ENCODE measurements at places on chromosomes 16 and 17.

DNA sequence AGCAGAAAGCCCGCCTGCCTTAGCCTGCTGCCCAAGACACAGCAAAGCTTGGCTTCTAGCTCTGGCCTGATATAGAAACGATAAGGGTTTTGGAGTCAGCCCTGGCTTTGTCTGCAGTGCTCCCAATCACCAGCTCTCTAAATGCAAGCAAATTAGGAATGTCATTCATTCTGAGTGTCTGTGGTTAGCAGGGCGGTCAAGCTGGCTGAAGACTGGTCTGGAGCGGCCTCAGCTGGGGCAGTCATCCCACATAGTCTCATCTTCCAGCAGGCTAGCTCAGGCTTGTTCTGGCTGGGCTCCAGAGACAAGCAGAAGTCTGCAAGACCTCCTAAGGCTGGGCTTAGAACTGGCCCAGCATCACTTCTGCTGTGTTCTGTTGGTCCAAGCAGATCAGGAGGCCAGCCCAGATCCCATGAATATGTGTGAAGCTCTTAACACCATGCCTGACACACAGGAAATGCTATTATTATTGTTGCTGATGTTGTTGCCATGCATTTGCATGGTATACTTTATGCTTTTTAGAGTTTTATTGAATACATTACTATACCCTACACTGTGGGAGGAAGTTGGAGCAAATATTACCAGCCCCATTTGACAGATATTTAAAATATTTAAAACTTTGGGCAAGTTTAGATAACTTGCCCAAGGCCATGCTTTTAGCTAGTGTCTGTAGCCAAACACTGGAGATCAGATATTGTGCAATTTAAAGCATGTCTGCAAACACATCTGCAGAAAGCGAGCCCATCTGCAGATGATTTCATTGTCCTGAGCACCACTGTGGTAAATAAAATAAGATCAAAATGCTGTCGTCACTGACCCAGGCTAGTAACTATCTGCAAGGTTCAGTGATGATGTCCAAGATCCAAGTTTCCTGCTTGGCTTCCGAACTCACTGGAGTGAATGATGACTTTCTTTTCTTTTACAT, 24.8 kb downstream of the TMC7 start:
- DNase-seq, result no peak

DNA sequence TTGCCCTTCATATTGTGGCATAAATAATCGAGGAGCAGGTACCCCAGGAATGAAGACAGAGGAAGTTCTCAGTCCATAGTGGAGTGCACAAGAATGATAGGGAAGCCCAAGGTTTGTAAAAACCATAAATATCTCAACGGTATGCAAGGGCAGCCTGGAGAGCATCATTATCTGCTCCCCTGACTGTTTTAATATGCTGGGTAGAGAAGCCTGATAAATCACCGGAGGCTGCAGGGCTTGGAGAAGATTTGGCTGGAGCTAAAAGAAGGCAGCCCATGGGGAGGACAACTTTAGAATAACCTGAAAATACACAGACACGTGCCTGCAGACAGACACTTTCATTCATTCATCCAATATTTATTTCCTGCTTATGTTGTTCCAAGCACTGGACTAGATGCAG, 205.2 kb upstream of the RPL38 start:
- no peak for DNase-seq

DNA sequence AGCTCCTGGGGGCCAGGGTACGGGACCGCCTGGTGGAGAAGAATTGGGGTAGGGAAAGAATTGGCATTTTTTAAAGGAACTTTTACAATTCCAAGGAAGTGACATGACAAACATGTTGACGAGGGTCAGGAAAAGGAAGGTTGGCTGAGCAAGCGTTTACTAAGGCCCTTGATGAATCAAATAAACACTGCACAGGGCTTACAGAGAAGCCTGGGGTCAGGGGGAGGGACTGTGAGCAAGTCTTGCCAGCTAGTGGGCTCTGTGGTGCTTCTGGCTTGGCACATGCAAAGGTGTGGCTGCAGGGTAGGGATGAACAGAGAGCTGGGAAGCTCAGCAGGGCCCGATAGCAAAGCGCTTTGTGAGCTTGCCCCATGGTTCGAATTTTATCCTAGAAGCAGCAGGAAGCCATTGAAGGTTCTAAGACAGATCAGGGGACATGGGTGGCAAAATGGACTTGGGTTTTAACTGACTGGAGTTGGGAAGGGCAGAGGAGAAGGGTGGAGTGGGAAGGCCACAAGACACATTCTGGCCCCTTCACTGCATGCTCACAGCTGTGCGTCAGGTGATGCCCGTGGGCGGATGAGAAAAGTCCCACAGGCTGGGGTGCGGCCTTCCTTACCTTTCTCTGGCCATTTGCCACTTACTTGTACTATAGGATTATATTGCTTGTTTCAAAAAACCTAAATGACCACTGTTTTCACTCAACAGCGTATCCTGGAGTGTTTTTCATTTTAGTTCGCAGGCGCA, 117.8 kb downstream of the SOCS1 start:
- DNase-seq, result no peak

GRCh38 chr17:62681939-62682381, 54.5 kb downstream of the MRC2 start:
- DNase-seq, result no peak

- DNase-seq, result no peak
Measured at GRCh38 chr16:10097271-10097670, 85.0 kb downstream of the GRIN2A start.

GRCh38 chr16:9124908-9125584, 33.6 kb downstream of the HAPSTR1 start:
- DNase-seq, result no peak

GRCh38 chr16:468068-468821, 42.8 kb downstream of the RAB11FIP3 start:
- no peak for DNase-seq

DNA sequence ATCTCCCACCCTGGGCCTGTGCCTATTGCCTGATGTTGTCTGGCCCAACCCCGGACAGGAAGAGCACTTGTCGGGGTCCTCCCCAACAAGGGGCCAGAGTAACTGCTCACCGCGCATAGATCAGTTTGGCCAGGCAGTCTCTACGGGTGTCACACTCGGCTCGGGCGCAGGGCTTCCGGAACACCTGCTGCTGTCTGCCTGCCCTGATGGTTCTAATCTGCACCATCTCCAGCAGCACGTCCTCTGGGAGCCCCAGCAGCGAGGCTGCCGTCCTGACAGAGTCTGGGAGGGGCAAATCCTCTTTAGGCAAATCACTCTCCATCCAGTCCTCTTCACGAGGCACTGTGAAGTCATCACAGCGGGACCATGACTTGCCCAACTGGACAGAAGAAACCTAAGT, 24.0 kb downstream of the MYO19 start:
- no peak for DNase-seq

DNA sequence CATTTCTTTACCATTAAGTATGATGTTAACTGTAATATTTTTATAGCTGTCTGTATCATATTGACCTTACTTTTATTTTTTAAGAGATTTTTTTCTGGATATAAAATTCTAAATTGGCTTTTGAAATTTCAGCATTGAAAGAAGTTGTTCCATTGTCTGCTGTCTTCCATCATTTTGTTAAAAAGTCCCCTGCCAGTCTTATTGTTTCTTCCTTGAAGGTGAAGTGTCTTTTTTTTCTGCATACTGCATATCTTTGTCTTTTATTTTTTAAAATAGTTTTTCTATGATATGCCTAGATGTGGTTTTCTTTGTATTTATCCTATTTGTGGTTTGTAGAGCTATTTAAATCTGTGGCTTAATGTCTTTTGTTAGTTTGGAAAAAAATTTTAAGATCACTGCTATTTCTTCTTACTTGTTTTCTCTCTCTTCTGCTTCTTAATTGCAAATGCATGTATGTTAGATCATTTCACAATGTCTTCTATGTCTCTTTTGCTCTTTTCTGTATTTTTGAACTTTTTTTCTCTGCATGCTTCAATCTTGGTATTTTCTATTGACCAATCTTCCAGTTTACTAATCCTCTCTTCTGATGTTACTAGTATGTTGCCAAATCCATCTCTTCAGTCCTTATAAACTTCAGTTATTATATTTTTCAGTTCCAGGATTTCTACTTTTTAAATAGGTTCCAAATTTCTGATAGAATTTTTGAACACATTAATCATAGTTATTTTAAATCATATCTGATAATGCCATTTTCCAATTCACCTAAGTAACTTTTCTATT, 20.2 kb downstream of the IL21R start:
- DNase-seq, result no peak

All from central memory CD4-positive, alpha-beta T cell (primary cell).